ENCODE measurements at places on chromosomes 4 and X.

GRCh38 chr4:114417214-114417613 lies 181.4 kb upstream of the UGT8 start:
- DNase-seq: no peak

- no peak for DNase-seq
Measured at GRCh38 chrX:148416142-148416541, 84.3 kb upstream of the AFF2 start.

GRCh38 chrX:115452251-115452650 lies 108.7 kb upstream of the PLS3 start:
- DNase-seq: no peak

DNA sequence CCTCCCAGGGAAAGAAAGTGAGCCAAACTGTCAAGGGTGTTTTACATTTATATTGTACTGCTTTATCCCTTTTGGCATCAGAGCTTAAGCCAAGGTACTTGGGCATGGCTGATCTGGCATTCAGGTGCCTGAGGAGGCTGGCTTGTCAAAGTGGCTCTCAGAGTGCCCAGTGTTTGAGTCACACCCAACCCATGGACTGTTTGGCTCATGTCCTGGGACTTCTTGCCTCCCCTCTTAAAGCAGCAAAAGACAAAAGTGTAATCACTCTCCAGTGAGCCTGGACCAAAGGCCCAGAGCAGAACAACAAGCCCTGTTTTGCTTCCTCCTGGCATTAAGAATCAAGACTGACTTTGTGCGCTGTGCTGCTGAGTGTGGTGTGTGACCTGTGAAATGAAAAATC lies 311.7 kb upstream of the TAPT1 start:
- no peak for DNase-seq

- peak; percentile 13 for DNase-seq
Measured at GRCh38 chr4:162461952-162462351, 298.2 kb upstream of the FSTL5 start.

- DNase-seq: peak; percentile 56
Measured at GRCh38 chrX:130878350-130879341, 24.4 kb downstream of the ENOX2 start.

DNA sequence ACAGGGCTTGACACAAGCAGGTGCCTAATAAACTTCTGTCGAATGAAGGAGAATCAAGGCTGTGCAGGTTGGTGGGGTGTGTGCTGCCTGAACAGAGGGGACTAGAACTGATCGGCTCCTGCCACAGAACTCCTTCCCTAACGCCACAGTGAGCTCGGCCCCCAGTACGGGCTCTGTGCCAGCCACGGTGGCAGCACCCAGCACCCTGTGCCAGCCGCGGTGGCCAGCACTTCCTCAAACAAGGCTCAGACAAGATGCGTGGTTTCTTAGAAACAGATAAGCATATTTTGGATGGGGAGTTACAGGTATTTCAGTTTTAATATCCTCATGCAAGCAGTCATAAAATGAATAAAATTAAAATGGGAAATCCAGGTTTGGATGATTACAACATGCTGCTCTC lies 26.0 kb upstream of the C4orf50 start:
- peak; percentile 52 for DNase-seq

- DNase-seq: no peak
Measured at GRCh38 chr4:74293558-74293957, 14.7 kb upstream of the EPGN start.

DNA sequence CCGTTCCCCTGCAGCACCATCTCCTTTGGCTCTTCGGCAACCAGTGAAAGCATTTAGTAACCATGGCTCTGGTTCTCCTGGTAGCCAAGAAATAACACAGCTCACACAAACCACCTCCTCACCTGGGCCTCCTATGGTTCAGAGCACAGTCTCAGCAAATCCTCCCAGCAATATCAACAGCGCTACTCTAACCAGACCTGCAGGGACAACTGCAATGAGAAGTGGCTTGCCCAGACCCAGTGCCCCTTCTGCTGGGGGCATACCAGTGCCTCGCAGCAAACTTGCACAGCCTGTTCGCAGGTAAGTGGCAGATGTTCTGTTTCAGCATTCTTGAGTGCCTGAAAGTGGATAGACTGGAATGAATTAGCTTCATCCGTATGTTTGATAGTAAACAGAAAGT lies 63.0 kb upstream of the SLC10A4 start:
- no peak for DNase-seq

GRCh38 chrX:134294548-134294947 lies 57.6 kb downstream of the CCDC160 start:
- no peak for DNase-seq

DNA sequence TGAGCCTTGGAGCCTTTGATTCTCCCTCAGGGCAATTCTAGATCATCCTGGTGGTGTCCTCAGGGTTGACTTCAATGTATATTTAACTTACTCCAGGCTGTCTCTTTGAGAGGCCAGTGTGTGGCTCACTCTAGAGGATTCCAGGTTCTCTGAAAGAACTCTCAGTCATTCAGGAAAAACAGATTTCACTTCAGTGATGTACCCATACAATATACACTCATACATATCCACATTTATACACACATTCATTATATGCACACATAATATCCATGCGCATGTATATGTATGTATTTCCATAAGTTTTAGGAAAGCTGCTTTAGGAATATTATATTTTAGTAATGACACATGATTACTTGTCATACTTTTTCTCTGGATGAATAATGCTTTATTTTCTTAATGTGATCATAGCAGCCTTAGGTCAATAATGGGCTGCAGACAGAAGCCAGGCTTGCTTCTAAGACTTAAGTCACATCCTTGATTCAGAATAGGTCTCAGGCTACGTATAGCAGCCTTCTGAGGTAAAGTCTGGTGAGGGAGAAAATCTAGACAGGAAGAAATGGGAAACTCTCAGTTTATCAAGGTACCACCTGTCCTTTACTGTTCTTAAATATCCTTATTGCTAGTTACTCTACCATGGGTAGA lies 397.0 kb downstream of the GPAT3 start:
- DNase-seq: no peak

DNA sequence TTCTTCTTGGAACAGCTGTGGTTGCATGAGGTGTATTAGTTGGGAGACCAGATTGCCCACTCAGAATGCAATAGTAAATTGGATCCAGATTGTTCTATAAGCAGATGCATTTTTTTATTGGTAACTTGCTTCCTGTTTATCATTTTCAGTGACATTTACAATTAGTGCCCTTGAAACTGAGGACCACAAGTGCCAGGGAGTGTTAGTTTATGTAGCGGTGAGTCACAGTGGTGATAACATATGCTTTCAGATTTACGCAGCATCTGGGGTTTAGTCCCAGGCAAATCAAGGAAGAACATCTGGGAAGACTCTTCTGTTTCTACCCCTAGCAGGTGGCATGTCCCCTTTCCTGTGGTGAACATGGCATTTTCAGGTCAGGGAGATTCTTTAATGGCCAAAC lies 24.1 kb downstream of the FRMPD4 start:
- no peak for DNase-seq

GRCh38 chrX:24347881-24348280 lies 12.6 kb upstream of the SUPT20HL1 start:
- DNase-seq: no peak
